Cardiac fibroblast (primary cell): ENCODE measurements at places on chromosomes 4 and X.

DNA sequence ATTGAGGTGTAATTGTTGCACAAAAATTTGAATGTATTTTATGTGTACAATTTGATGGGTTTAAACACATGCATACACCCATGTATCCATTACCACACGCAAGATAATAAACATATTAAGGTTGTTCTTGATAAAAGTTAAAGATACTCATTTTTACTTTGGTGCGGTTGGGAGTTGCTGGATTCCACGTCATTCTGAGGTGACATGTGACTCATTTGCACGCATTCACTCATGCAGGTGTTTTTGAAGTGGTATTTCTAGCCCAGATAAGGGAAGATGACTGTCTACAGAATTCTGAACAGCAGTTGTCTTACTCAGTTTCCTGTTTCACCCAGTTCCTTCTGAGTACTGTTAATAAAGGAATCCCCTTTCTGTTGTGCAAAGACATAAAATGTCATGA, 142.0 kb downstream of the RTL3 start:
- no peak for DNase-seq

GRCh38 chrX:13638826-13639225, 14.1 kb upstream of the TCEANC start:
- no peak for DNase-seq

- no peak for DNase-seq
These were observed 23.6 kb downstream of the SH3KBP1 start for GRCh38 chrX:19863857-19864223.

- DNase-seq = no peak
These were observed 61.8 kb downstream of the BMPR1B start for GRCh38 chr4:94819371-94820168.

DNA sequence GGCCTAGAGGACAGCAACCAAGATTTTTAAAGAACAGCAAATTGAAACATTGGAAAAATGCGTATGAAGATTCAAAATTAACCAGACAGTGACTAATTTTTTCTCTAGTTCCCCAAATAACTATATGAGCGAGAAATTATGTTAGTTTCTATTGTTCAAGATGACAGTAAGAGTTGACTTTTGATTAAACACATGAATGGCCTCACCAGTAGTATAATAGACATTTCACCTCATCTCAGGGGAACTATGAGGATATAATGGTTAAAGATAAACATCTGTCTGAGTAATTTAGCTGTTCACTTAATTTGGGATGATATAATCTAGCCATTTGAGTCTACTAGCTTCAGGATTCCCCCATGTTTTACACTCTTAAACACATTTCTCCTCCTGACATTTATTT, 380.9 kb upstream of the NWD2 start:
- no peak for DNase-seq

DNA sequence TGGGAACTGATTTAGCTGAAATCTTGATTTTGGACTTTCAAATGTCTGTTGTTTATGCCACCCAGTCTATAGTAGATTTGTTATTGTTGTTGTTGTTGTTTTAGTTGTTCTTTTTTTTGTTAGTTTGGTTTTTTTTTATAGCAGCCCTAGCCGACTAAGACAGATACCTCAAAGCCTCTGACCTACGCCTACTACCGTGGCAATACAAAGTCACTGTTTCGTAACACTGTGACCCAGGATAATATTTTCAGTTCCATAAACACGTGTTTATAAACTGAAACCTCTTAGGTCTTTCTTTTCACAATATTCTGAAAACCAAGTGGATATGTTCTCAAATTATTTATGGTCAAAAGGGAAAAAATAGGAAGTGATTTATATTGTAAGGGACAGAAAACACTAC, 32.8 kb downstream of the VCX2 start:
- no peak for DNase-seq

DNA sequence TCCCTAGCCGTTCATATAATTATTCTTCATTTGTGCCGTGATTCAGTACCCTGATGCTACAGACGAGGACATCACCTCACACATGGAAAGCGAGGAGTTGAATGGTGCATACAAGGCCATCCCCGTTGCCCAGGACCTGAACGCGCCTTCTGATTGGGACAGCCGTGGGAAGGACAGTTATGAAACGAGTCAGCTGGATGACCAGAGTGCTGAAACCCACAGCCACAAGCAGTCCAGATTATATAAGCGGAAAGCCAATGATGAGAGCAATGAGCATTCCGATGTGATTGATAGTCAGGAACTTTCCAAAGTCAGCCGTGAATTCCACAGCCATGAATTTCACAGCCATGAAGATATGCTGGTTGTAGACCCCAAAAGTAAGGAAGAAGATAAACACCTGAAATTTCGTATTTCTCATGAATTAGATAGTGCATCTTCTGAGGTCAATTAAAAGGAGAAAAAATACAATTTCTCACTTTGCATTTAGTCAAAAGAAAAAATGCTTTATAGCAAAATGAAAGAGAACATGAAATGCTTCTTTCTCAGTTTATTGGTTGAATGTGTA, 7.0 kb downstream of the SPP1 start:
- peak; percentile 11 for DNase-seq

DNA sequence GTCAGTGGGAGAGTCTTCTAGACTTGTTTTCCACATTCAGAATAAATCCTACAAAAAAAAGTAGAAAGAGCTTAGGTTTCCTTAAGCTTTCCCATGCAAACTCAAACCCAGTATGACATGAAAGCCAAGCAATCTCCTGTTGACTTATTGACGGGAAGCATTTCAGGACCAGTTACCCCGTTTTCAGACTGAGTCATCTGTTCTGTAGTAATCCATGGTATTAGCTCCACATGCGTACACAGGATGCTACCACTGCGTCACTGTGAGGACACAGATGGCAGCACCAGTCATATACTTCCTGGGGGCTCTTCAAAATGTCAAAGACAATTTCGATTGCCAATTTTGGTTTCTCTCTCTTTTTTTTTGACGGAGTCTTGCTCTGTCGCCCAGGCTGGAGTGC, 224.9 kb upstream of the MAD2L1 start:
- DNase-seq = no peak

DNA sequence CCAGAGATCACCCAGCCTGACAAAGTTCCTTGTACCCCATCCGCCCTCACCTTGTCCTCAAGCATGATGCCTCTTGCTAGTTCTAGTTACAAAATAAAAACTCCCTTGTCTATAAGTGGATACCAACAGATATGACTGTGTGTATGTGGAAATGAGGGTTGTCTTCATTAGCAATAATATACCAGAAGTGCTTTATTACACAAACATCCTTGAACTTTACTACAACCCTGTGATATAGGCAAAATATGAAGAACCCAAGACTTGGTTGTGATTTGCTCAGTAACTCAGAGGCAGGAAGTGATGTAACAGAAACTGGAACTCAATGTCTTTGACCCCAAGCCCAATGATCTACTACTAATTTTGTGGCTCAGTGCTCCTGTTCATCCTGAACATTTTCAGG, 97.6 kb downstream of the AKAP4 start:
- DNase-seq = peak; percentile 3

- no peak for DNase-seq
These were observed 148.0 kb downstream of the STIM2 start for GRCh38 chr4:27008679-27009078.

- no peak for DNase-seq
These were observed 33.2 kb downstream of the PCGF3 start for GRCh38 chr4:738781-739280.

GRCh38 chrX:150874448-150874847, 24.0 kb downstream of the CD99L2 start:
- DNase-seq = no peak

GRCh38 chrX:102580891-102581290, 18.4 kb upstream of the ARMCX5 start:
- DNase-seq = no peak

GRCh38 chr4:110492522-110492921, 16.6 kb downstream of the ENPEP start:
- DNase-seq = no peak

GRCh38 chr4:89486042-89486441, 178.4 kb upstream of the GPRIN3 start:
- peak; percentile 70 for DNase-seq

DNA sequence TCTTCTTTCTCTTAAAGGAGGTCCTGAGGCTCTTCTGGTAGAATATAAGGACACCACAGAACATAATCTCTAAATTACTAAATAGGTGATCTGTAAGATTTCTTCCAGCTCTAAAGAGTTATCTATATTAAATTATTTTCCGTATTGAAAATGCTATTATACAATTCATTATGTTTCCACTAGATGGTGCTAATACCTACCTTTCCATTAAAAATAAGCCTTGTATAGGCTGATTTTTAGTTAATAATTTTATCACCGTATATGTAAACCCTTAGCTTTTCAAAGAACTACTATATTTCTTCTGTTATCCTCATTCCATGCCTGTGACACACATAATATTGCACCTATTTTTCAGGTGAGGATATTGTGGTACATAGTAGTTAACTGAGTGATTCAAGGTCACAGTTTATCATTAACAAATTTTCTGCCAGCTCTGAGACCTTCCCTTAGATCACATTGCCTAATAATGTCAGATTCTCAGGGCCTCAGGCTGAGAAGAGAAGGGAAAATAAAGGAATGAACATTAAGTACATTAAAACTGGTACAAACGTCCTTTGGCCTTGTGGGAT, 138.8 kb downstream of the TEX11 start:
- DNase-seq = peak; percentile 19

DNA sequence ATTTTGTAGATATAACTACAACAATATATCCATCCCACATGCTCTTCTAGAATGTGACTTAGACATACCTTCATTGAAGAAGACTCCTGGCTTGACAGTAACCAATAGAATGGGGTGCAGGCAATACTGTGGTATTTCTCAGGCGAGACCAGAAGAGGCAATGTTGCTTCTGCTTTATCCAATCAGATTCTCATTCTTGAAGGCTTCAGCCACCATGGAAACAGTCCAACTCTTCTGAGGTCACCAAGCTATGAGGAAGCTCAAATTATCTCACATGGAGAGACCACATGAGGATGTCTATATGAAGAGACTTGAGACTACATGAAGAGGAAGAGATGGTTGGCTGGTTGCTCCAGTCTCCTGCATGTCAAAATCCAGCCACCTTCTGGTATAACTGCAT, 469.9 kb downstream of the PCDH10 start:
- no peak for DNase-seq

DNA sequence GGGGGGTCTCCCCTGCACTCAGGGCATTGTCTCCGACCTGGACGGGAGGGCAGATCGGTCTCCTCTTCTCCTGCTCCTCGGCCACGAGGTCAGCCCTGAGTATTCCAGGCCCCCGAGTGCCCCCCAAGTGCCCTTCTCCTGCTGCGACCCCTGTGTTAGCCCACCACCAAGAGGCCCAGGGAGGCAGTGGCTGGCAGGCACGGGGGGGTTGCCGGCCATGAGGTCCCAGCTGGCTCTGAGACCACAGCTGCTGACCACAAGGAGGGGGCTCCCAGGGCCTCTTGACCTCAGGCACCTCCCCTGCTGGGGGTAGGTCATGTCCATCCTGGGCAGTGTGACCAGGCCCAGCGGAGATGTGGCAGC, 186.1 kb upstream of the PSAPL1 start:
- DNase-seq = no peak

DNA sequence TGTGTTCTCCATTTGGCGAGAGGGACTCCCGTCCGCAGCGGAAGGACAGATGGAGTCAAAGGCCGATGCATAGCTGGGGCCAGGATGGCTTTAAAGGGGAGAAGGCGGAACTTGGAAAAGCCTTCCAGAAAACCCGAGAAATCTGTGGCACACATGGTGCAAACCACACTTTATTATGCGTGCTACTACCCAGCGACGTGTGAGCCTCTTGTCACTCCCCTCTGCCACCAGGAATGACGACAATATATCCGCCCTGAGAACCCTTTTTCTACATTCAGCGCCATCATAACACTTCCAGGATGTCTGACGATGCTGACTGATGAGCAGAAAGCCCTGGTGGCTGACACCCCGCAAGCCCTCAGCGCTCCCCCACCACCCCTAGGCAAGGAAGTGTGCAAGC, 689 bp upstream of the DCHS2 start:
- DNase-seq = no peak

GRCh38 chrX:115366535-115366934, 77.0 kb downstream of the LUZP4 start:
- no peak for DNase-seq

GRCh38 chr4:118775405-118775804, 60.5 kb downstream of the SEC24D start:
- no peak for DNase-seq

DNA sequence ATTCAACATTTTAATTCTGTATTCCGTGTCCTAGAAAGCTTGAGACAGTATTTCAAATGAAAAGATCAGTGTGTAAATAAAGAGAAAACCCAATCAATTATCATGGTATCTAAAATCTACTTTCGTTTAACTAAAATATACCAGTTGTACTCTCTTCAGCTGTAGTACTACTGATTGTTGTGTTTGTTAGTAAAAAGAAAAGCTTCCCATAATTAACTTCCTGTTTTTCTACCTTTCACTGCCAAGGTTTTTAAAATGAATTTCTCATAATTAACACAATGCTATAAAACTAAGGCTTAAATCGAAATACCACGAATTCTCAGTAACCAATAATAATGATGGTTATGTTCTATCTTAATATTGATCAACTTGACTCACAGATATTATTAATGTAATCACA, 37.4 kb downstream of the PPP3CA start:
- DNase-seq = no peak

GRCh38 chr4:47010347-47010911, 17.0 kb upstream of the GABRA4 start:
- no peak for DNase-seq

DNA sequence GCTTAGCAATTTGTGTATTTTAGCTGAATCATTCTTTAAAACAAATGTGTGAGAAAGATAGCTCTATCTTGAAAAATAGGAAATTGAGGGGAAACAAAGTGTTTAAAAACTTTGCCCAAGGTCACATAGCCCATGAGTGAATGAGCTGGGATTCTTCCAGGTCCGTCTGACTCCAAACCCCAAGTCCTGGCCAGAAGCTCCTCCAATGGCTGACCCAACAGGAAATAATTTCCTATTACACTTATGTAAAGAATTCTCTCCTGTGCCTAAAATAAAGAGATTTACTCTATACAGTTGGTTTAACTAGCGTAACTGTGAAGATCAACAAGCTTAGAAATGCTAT, 287.6 kb downstream of the ARHGAP24 start:
- DNase-seq = peak; percentile 94

- DNase-seq = peak; percentile 68
These were observed 63.3 kb downstream of the GPAT3 start for GRCh38 chr4:83599183-83599582.

- DNase-seq = peak; percentile 11
These were observed 41.9 kb downstream of the PCDH19 start for GRCh38 chrX:100368167-100368566.

- peak; percentile 19 for DNase-seq
These were observed 42.9 kb upstream of the HS3ST1 start for GRCh38 chr4:11471618-11472017.

- DNase-seq = peak; percentile 87
These were observed 16.7 kb downstream of the MAD2L1 start for GRCh38 chr4:120049732-120050494.

GRCh38 chr4:84235126-84235944, 263.8 kb downstream of the NKX6-1 start:
- DNase-seq = no peak

GRCh38 chr4:140099983-140100382, 54.0 kb downstream of the MAML3 start:
- DNase-seq = peak; percentile 57
